ENCODE measurements at places on chromosomes 11 and 22. TPM values are rescaled to one million over a fixed set of nuclear protein-coding genes. Genes with fewer than 3 reads are reported as not detected.
A peak's percentile ranks its signal among the peaks of the same experiment; 100 is the strongest.

The TPST2 gene
- total RNA-seq = 33.3 TPM

The SLC5A4 gene
- total RNA-seq = 0.75 TPM

The MS4A15 gene
- not detected for total RNA-seq

The MISFA gene
- total RNA-seq = not detected

The GRAP2 gene
- 38.2 TPM for total RNA-seq

The ANGPTL5 gene
- not detected for total RNA-seq

The LRRC56 gene
- 0.17 TPM for total RNA-seq

The SCGB1C1 gene
- not detected for total RNA-seq

The APLNR gene
- 39.4 TPM for total RNA-seq

The CYTH4 gene
- total RNA-seq = 9.1 TPM

- peak; percentile 26 for DNase-seq
Observed at GRCh38 chr22:48950151-48950915, 877.3 kb downstream of the BRD1 start.

DNA sequence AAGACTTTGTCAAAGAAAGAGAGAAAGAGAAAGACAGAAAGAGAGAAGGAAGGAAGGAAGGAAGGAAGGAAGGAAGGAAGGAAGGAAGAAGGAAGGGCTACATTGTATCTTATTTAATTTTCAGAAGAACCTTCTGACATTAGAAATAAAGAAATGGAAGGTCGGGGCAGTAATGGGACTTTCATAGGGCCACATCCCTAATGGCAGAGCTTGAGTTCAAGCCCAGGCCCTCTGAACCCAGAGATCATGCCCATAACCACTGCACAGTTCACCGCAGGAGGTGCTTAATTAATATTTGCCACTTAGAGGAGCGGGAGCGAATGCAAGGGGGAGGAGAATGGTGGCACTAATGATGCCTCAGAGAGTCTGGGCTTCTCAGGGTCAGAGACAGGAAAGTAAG is 233.3 kb downstream of the MN1 start:
- no peak for DNase-seq

DNA sequence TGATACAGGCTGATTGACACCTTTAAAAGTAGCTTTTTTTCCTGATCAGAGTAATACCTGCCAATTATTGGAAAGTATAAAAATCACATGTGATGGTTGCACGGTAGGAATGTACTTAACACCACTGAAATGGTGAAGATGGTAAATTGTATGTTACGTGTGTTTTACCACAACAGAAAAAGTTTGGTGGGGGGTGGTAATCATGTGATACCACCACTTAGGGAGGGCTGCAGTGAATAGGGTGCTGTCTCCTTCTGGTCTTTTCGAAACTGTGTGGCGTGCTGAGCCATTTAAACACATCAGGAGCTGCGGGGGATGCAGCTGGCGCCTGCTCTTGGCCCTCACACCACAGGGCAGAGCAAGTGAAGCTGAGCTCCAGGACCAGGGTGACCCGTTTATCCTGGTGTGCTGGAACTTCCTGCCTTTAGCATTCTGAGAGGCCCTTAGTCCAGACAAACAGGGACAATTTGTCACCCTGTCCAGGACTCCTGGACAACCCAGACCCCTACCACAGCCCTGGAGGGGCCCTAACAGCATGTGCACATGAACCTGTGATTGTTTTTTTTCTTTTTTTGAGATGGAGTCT is 2.6 kb downstream of the SYNGR1 start:
- DNase-seq = no peak

DNA sequence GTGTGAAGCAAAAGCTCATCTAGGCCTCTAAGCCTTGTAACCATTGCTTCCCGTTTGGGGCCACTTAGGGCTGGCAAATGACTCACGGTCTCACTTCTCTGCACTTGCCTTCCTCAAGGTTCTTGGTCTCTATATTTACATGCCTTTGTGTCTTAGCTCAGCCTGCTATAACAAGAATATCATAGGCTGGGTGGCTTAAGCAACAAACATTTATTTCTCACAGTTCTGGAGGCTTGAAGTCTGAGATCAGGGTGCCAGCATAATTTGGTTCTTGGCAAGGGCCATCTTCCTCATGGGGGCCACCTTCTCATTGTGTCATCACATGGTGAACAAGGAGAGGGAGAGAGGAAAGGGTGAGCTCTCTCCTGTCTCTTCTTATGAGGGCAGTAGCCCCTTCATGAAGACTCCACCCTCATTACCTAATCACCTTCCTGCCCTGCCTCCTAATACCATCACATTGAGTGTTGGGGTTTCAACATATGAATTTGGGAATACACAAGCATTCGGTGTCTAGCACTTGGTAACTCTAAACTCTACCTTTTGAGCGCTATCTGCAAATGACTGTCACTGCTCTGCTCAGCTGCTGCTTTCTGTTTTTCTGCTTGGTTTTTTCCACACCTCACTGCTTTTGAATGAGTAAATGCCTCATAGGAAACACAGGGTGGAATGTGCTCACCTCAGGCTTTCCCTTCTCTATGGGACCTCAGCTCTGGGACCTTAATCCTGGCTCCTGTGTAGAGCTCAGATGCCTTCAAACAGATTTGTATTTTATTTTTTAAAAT is 16.2 kb upstream of the ME3 start:
- no peak for DNase-seq

DNA sequence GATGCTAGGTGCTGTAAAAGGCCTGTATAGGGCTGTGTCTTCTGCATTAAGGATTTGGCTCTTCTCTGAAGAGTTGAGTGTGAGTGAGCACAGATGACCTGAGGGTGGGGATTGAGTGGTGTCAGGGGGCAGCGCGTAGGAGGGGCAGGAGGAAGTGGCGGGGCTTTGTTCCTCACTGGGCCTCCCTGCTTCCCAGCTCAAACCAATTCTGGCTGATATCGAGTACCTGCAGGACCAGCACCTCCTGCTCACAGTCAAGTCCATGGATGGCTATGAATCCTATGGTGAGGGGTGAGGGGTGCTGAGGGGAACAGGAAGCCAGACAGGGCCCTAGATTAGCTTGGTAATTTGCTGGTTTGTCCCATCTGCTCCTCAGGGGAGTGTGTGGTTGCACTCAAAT is 9.1 kb downstream of the PHOX2A start:
- DNase-seq = no peak

DNA sequence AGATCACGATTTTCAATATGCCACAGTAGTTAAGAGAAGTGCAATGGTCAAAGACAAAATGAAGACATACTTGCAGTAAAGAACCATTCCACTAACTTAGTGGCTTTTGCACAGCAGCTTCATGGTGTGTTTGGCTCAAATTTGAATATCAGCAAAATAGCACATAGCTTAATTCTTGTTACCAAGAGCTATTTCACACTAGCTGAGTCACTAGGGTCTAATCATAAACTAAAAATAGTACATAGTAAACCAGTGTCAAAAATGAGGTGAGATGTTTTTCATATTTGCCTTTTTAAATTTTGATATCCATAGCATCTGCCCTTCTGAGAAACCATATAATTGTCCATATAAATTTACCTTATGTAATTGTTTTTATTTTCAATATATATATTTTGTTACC is 325.0 kb upstream of the LUZP2 start:
- no peak for DNase-seq

DNA sequence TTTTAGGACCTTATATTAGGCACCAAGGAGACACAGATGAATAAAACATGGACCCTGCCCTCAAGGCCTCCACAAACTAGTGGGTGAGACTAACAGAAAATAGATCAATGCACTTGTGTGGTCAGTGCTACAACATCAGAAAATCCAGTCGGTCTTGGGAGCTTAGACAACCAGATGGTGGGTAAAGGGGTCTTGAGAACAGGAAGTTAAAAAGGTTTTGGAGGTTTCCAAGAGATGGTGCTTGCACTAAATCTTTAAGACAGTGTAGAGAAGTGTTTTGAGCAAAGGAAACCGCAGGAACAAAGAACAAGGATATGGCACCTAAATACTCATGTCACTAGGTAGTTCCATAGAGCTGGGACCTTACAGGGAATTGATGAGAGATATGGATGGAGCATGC is 56.2 kb downstream of the GALNT18 start:
- no peak for DNase-seq

GRCh38 chr22:49155770-49156580 is 671.7 kb downstream of the BRD1 start:
- no peak for DNase-seq

DNA sequence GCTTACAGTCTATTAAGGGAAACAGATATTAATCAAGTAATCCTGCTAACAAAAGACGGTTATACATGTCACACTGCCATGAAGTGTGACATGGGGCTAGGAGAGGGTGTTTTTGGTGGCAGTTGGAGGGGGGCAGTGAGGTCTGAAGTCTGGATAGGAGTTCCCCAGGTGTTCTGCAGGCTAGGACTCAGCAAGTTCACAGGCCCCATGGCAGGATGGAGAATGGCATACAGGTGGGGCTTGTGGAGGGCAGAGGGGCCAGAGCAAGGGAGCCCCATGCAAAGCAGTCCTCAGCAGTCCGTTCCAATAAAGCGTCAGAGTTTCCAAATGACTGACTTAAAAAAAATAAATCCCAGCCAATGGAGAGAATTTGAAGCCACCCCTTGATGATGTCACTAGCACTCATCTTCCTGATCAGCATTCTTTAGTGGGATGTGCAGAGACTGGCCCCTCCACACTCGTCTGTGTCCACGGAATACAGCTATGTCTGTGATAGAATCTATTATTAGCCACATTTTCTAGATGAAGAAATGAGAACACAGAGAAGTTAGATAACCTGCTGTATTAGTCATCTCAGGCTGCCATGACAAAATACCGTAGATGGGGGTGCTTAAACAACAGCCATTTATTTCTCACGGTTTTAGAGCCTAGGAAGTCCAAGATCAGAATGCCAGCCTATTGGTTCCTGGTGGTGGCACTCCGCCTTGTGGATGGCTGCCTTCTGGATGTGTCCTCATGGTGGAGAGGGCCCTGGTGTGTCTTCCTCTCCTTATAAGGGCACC is 32.6 kb downstream of the PRDM11 start:
- no peak for DNase-seq

DNA sequence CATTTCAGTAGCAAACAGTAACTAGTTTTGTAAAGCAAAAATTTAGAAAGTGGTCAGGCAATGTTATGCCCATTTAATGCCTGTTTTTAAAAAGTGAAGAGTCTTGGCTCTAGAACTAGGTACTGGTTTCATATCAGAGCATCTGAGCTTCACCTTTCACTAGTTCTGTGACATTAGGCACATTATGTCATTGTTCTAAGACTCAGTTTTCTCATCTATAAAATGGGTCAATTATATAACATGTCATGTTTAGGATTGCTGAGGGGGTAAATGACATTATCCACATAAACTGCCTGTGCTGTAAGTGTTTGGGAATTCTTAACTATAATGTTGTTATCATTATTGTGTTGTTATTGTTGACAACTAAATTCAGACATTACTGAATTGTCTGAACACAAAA is 235.6 kb upstream of the ZC3H12C start:
- no peak for DNase-seq

DNA sequence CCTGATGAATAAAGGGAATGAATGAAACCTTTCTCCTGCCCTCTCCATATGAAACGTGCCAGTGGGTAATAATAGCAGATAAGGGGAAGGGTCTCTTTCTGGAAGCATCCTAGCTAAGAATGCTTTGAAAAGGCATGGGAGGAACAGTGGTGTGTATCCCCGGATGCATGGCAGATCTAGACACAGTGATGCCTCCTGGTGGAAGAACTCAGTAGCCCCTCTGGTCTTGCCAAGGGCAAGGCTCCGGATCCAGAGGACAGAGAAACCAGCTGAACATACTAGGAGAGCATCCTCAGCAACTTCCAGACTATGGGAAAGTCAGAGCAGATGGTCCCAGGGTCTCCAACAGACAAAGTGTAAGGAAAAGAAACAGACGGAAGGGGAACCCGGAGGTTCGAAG is 6.4 kb downstream of the BAIAP2L2 start:
- DNase-seq = no peak

DNA sequence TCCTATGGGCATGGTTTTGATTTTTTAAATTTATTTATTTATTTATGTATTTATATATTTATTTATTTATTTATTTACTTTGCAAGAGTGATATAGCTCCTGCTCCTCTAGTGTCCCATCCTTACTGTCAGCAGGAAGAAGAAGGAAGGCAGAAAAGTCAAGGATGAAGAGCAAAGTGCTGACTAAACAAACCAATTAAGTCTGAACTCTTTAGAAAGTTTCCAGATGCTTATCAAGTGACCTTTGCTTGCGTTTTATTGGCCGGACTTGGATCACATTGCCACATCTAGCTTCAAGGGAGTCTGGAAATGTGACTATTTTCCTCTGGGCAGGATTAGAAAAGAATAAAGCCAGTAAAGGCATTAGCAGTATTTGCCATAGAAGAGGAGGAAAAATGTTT is 8.7 kb upstream of the OR4B1 start:
- no peak for DNase-seq

DNA sequence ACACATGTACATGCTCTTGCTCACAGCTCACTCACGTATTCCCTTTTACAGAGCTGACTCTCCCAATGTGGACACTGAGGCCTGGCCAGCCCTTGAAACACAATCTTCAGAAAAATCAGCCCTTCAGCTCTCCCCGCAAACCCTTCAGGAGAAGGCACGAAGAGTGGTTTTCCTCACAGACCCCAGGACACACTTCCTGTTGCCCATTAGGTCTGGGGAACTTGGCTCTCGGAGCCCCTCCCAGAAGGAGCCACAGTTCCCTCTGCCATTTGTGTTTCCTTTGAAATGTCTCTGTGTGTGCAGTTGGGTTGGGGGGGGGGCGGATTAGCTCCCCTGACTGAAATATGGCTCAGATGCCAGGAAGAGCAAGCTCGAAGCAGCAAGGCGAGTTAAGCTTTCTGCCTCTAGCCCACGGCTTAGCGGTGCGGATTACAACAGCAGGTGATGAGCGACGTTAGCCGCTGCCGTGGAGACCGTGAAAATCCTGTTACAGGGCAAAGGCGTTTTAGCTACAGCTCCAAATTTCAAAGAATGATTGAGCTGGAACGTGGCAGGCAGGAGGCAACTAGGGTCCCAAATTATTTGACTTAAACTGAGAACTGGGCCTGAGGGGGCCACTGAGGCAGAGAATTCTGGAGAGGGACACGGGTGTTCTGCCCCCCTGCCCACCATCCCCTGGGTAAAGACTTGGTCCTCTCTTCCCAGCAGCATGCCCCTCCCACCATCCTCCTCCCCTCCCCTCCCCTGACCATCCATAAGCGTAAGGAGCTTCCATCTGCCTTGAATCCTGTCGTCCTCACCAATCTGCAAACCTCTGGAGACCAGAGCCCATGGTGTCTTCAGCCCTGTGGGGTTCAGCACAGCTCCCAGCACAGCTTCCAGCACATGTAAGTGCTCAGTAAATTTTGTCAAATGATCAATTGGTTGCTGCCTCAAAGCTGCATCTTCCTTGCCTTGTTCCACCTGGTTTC is 598.6 kb downstream of the BUD13 start:
- peak; percentile 10 for DNase-seq

Data from liver (tissue), 10 donors.